ENCODE measurements at places on chromosomes 7 and 10.

DNA sequence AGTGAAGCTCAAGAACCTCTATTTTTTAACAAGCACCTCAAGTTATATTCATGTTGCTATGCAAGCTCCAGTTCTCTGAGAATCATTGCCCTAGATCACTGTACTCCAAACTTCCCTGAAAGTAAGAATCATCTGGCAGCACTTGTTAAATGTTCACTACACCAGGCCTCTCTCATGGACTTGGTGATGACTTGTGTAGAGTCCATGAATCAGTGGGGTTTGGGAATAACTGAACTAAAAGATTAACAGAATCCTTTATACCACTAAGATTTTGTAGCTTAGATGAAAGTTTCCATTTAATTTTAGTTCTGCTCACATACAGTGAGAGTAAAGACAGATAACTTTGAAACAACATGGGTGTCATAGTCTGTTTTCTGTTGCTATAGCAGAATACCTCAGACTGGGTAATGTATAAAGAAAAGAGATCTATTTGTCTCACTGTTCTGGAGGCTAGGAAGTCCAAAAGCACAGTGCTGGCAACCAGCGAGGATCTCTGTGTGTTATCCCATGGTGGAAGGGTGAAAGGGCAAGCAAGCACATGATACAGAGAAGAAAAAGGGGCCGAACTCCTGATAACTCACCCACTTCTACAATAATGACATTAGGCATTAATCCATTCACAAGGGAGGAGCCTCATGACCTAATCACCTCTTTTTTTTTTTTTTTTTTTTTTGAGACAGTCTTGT is 27.9 kb upstream of the AOAH start:
- no peak for DNase-seq

GRCh38 chr10:110409926-110410325 is 87.8 kb upstream of the DUSP5 start:
- no peak for DNase-seq

DNA sequence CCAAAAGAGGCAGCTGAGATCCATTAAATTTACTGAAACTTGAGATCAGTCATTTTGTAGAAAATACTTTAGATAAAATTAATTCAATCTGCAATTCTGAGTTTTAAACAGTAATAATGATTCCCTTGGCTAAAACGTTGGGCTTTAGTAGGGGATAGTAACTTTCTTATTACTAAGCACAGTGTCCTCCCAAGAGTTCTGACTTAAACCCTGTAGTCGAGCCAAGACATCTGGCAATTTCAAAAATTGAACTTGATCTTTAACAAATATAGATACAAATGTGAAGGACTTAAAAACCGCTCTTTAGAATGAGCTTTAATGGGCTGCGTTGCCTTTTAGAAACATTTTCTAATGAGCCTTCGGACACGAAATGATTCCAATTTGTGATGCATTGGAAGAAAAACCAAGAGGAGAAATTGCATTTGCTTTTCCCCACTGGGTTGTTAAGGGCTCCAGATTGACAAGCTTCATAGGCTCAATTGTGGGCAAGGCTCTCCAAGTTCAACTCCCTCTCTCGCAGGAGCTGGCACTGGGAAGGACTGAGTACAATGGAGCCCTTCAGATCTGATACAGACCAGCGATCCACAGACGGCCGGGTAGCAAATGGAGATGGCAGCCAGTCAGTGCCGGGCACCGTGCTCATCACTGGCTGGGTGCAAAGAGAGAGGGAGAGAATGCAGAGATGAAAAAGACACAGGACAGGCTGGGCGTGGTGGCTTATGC is 921.3 kb upstream of the AUTS2 start:
- no peak for DNase-seq

DNA sequence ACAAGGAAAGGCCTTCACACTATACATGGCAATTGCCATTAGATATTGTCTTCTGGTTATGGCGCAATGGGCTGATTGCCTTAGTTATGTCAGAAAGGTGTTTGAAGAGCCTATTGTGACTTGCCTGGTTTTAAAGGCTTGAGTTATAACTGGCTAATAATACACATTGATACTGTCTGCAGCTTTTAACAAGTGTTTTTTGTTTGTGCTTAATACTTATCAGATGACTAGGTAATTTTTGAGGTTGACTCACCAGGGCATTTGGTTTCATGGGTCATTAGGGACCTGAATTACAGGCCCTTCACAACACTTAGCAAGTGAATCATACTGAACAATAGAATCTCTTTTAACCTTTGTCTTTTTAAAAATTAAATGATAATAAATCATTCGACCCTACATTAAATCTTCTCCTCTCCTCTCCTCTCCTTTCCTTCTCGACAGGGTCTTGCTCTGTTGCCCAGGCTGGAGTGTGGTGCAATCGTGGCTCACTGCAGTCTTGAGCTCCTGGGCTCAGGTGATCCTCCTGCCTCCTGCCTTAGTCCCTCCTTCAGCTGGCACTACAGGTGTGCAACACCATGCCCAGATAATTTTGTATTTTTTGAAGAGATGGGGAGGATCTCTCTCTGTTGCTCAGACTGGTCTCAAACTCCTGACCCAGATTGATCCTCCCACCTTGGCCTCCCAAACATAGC is 196.3 kb downstream of the JCAD start:
- DNase-seq: no peak

DNA sequence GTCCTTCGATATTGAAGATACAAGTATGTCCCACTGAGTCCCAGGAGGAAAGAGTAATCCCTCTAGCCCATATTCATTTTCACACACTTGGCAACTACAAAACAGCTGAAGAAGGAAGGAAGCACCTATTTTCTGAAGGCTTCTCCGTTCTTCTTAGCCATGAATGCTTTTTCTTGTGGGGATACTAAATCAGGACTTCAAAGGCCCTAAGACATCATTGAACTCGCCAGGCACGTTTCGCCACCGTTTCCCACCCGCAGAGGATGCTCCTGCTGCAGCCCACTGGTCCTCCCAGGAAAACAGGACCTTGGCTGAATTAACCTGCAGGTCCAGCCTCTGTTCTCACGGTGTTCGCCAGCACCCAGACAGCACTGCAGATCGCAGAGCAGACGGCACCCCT is 561.5 kb downstream of the DNAJB6 start:
- no peak for DNase-seq

GRCh38 chr10:89888321-89889070 is 187.1 kb downstream of the KIF20B start:
- no peak for DNase-seq

DNA sequence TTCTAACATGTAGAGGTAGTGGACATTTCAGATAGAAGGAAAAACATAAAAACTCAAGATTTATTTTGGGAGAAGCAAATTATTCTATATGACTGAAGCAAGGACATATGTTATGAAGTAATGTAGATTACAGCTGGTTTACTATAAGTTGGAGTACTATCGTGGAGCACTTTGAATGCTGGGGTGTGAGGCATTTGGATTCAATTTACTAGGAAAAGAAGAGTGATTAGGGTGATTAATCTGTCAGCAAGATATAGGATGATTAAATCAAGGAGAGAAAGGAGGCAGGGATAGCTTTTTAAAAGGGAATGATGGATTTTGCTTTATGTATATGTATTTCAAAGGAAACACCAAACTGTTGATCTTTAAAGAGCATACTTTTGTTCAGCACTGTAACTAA is 318.4 kb upstream of the KAT6B start:
- DNase-seq: no peak

DNA sequence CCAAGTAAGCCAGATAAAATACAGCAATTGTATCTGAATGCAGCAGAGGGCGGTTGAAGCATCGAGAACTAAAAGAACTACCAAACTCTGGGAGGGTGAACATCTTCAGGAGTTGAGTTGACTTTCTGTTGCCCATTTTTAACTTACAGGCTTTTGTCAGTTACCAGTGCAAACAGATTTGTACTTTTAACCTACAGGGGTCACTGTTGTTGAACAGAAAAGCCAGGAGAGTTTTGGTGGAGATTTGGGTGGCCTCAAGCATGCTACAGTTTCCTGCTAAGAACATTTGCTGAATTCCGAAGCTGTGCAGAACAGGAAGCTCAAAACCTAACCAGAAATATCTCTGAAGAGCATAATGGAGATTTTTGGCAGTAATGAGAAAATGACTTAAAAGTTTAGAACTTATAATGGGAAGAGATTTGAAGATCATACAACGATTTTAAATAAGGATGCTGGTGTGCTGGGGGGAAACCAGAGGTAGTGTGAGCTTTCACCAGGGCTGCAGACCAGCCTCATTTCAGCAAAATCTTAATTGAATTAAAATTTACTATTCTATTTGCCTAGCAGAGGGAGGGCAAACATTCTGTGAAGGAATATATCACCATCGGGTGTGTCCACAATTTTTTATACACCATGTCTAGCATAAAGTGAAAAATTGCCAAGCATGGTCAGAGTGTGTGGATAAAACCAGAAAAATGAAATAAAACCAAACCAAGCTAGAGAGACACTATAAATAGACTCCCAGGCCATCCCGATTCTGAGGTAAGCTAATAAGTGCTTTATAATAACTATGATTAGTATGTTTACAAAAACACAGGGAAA is 208.6 kb upstream of the CCDC6 start:
- DNase-seq: no peak

DNA sequence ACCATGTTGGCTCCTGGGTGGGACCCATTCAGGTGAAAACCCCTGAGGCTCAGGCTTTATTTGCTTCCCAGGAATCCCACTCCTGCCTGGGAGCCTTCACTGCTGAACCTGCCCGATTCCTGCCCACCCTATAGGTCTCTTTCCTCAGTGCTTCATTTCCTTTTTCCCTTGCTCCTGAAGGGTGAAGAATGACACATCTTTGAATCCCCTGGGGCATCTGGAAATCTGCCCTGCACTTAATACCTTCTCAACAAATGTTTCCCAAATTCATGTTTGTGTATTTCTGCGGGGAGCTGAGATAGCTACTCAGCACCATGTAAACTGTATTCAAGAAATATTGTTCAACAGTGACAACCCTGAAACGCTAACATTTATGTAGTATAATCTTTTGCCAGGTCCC is 10.3 kb upstream of the PCBD1 start:
- no peak for DNase-seq

DNA sequence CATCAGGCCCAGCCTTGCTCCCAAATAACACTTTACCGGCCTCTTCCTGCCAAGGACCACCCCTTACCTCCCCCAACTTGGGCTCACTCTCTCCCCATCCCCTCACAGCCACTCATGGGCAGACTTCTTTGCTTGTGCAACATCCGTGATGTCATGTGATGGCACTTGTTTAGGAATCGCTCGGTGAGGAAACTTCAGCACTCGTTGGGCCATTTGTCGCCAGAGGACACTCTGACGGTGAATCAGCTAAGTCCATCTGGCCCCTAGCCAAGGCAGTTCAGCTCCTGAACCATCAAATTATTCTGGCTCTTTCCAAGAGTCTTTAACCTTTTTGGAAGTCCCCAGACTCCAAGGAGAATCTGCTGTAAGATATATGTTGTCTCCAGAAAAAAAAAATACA is 19.2 kb downstream of the BTBD16 start:
- no peak for DNase-seq

GRCh38 chr7:95373323-95373722 is 22.9 kb downstream of the PON3 start:
- no peak for DNase-seq

DNA sequence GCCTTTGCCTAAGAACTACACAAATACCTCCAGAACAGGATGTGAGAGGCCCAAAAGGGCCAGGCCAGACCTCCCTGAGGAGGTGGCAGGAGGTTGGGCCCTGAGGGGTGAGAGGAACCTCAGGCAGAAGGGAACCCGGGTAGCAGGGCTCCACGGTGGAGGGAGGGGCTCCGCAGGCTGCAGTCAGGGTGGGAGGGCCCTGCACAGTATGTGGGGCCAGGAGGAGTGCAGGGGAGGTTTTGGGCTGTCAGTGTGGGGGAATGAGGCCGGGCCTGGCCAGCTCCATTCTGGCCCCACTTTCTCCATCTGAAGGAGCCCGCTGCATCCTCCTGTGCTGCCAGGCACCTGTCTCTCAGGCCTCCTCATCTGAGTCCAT is 25.9 kb downstream of the DNAJB12 start:
- no peak for DNase-seq

DNA sequence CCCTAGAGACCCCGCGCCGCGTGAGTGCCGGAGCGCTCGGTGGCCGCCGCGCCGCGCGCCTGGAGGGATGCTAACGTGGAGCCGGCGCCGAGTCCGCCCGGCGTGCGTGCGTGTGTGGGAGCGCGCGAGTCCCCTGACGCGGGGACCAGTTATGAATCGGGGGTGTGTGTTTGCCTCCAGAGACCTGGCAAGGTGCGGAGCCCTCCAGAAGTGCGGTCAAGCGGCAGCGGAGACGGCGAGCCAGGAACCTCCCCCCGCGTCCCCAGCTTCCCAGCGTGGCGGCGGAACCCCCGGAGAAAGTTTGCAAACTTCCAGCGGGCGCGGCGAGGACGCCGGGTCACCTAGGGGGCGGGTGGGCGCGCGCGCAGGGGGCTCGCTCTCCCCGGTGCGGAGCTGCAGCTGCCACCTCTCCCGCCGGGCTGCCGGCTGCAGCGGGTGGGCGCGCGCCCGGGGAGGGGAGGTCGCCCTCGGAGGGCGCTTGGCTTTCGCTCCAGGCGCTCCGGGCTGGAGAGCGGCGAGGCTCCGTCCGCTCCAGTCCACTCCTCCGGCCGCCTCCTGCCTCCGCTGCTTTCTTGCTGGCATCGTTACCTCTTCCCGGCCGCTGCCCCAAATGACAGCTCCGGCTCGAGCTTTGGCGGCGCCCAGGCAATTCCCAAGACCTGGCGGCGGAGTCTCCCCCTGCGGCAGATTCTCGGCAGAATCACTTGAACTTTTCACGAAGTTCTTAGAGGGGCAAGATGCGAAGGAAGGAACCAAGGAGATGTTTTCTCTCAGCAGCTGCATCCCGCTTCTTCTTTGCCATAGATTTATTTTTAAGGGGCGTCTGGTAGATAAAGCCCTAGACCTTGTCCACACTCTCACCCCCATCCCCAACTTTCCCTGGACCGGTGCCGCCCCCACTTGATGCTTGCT is 2.3 kb upstream of the CREB5 start:
- DNase-seq: no peak

DNA sequence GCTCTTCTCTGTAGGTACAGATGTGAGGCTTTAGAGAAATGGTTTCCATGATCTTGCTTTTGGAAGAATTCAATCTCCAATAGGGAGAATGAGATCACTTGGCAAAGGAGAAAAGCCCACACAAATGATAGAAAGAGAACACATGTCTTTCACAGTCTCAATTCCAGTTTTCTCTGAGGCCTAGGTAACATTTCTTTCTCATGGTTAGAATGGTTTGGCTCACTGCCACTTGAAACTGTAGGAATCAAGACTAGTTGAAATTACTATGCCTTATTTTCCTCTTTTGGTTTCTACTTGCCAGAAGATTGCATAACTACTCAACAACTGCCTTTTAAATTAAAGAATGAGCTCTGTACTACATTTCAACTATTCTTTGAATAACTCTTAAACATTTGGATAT is 276.5 kb upstream of the TEX47 start:
- DNase-seq: no peak

- DNase-seq: no peak
Observed at GRCh38 chr7:124480036-124480820, 285.4 kb downstream of the GPR37 start.
